CD4-positive, alpha-beta T cell treated with Interleukin-1 beta for 1 hour (primary cell): ENCODE measurements at places on chromosomes 16 and 17.

GRCh38 chr17:17724307-17725010, 43.2 kb downstream of the RAI1 start:
- DNase-seq: no peak

DNA sequence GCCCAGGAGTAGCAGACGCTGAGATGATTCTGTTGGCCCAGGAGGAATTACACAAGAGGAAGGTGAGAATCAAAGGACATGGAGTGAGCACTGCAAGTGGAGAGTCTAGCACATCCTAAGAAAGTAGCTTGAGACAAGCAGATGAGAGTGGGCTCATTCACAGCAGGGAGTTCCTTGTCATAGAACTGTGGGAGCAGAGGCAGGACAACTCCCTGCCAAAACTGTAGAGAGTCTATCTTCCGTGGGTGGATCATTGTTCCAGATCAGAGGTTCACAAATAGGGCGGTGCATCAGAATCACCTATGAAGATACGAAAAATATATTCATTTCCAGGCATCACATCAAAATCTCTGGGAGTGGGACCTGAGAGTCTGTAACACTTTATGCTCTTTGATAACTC, 288.9 kb upstream of the C16orf82 start:
- no peak for DNase-seq

GRCh38 chr17:81329927-81330883, 35.1 kb upstream of the SLC38A10 start:
- no peak for DNase-seq

DNA sequence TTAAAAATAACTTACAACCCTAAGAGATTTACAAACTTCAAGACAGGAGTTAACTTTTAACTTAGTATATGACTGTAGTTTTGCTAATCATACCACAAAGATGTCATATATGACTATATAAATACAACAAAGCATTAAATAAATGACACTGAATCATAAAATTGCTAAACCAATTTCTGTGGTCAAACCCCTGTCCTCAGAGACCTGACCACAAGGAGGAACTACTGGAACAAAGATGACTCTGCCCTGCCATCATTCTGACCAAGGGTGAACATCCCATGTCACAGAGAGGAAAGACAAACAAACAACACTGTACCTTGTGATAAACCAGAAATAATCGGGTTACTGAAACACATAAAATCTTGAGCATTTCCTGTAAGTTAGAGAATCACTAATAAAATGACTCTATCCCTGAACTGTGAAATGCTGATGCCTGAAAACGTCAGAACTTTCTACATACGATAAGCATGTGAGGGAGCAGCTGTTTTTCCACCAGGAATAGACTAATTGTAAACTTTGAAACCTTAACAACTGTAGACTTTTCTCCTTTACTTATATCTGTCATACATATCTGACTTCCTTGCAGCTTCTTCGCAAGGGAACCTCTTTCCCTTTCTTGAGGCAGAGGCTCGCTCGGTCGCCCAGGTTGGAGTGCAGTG, 47.9 kb downstream of the WDR59 start:
- no peak for DNase-seq

DNA sequence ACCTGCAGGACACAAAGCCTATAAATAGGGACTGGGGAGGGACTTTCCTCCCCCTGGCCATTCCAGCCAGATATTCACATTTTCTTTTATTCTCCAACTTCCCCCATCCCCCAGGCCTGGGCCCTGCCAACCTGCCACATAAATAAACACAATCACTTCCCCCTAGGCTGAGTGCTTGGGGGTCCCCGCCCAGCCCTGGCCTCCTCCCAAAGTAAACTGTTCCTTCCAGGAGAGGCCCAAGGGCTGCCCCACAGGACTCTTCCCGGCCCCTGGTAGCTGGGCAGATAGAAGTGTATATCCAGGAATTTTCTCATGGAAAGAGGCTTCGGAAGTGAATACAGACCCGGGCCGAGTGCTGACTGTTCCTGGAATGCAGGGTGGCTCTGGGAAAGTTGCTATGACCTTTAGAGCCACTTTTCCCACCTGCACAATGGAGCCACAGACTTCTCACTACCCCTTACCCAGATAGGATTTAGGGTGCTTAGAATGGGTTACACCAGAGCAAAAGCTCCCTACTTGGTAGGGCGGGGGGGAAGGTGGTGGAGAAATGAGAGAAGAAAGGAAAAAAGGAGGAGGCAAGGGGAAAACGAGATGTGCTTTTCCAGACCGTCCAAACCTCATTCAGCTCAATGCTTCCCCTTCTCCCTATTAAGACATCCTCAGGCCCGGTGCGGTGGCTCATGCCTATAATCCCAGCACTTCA, 8.5 kb downstream of the CSF3 start:
- DNase-seq: no peak

GRCh38 chr17:2372681-2373080, 28.2 kb downstream of the MNT start:
- DNase-seq: no peak

DNA sequence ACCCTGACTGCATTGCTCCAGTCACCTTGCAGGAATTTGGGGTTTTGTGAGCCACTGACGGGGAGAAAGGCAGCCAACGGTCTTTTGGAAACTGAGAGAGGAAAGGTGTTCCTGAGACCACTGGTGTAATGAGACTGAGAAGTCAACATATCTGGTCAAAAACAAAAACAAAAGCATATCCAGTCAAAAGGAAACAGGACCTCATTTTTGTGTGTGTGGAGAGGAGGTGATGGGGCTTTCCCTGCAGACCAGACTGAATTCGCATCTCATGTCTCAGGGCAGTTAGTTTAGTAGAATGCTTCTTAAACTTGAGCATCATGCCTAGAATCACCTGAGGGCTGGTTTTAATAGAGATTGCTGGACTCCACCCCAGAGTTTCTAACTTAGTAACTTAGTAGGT, 198.4 kb downstream of the COPRS start:
- no peak for DNase-seq

- no peak for DNase-seq
Measured at GRCh38 chr16:85568519-85568918, 44.6 kb upstream of the GSE1 start.

- no peak for DNase-seq
Measured at GRCh38 chr16:83059237-83059636, 432.5 kb downstream of the CDH13 start.

DNA sequence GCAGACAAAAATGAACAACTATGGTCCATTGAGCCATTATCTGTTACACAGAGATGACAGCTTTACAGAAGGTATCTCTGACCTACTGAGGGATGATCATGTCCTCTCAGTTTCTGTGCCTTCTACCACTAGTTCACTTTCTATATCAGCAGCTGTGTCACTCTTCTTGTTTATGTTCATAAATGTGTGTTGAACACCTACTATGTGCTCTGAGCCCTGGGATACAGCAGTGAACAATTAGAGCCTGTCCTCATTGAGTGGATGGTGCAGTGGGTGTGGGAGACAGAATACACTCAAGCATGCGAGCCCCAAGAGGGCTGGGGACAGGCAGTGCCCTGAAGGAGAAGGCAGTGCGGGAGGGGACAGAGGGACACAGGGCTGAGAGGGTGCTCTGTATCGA, 92.1 kb downstream of the ABCC6 start:
- no peak for DNase-seq

GRCh38 chr17:58531661-58532554, 17.5 kb upstream of the MTMR4 start:
- peak; percentile 69 for DNase-seq
